Inflammatory macrophage treated with lipopolysaccharide for 1 hour (primary cell): ENCODE measurements at places on chromosomes 3 and 15.

DNA sequence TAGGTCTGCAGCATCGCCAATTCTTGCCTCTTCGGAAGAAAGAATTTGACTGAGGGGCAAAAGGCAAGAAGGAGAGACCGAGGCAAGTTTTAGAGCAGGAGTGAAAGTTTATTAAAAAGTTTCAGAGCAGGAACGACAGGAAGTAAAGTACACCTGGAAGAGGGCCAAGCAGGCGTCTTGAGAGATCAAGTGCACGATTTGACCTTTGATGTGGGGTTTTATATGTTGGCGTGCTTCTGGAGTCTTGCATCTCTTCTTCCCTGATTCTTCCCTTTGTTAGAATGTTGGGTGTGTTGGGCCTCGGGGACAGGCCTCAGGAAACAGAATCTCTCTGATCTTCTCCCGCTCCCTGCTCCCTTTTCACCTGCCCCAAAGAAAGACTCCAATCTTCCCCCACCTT, 40.6 kb upstream of the FLNB start:
- DNase-seq, result no peak

- no peak for DNase-seq
Observed at GRCh38 chr3:37094636-37095035, 79.7 kb downstream of the LRRFIP2 start.

GRCh38 chr3:20043396-20043795, 3.1 kb downstream of the KAT2B start:
- peak; percentile 66 for DNase-seq

- DNase-seq, result no peak
Observed at GRCh38 chr3:128579927-128580326, 70.7 kb downstream of the RPN1 start.

GRCh38 chr15:42710662-42711061, 26.3 kb downstream of the CDAN1 start:
- DNase-seq, result no peak

DNA sequence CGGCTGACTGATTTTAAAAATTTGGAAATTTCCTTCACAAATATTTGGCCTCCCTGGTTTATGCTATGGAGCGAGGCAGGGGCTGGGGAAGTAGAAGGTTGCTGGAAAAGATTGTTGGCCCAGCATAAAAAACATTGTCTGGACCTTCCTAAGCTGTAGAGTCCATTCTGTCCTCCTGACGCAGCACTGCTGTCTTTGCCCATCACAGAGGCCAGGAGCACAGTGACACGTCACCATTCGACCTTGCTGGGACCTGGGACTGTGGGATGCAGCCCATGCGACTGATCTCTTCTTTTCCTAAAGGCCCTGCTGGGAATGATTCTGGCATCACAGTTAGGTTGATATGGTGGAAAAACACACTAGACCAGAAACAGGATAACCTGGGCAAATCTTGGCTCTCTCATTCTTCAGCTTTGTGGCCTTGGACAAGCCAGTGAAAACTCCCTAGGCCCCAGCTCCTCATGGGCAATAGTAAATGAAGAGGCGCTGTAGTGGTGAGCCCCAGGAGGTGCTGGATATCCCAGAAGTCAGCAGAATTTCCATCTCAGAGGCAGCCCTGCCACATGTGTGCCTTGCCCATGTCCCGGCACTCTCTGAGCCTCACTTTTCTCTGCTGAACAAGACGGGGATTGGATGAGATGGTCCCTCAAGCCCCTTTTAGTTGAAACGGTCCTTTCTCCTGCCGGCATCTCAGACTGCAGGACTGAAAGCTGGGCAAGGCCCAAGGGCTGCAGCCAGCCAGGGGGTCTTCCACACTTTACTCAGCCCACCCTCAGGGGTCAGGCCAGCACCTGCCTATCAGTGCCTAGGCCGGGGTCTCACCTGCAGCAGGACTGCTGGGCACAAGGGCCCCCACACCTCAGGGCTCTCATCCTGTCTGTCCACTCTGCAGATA, 69.6 kb downstream of the SENP2 start:
- DNase-seq, result no peak

GRCh38 chr3:127823426-127823857, 1.1 kb upstream of the MGLL start:
- no peak for DNase-seq

DNA sequence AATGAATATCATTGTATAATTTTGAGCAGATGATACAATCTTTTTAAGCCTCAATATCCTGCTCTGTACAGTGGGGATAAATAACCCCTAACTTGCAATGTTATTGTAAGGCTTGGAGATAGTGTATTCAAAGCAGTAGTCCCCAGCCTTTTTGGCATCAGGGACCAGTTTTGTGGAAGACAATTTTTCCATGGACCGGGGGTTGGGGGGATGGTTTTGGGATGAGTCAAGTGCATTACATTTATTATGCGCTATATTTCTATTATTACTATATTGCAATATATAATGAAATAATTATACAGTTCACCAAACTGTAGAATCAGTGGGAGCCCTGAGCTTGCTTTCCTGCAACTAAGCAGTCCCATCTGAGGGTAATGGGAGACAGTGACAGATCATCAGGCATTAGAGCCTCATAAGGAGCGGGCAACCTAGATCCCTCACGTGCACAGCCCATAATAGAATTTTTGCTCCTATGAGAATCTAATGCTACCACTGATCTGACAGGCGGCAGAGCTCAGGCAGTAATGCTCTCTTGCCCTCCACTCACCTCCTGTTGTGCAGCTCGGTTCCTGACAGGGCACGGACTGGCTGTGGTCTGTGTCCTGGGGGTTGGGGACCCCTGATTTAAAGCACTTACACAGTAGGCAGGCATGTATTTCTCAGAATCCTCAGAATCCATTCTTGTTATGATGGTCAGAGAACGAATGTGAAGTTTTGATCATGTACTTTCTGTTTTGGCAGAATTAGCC, 102.2 kb downstream of the PTPRG start:
- no peak for DNase-seq

- no peak for DNase-seq
Observed at GRCh38 chr3:156718622-156719306, 44.4 kb downstream of the TIPARP start.

GRCh38 chr3:15329046-15330005, 3.1 kb downstream of the SH3BP5 start:
- DNase-seq, result no peak

- DNase-seq, result peak; percentile 88
Observed at GRCh38 chr15:31216215-31216911, 110.3 kb upstream of the KLF13 start.

DNA sequence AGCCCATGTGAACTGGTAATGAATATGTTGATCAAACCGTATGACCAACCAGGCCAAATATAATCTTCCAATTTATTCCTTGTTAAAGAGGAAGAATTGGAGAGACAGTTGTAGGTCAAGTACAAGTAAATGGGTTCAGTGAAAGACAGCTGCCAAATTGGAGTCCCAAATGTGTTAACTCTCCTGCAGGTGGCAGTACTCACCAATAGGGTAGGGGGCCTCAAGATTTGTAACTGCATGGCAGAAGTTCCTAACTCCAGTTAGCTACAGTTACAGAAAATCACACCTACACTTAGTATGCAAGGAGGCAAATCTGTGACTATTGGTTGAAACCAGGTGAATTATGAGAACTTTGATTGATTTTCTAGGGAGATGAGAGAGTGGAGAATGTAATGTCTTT, 278.0 kb downstream of the ZBBX start:
- peak; percentile 30 for DNase-seq

DNA sequence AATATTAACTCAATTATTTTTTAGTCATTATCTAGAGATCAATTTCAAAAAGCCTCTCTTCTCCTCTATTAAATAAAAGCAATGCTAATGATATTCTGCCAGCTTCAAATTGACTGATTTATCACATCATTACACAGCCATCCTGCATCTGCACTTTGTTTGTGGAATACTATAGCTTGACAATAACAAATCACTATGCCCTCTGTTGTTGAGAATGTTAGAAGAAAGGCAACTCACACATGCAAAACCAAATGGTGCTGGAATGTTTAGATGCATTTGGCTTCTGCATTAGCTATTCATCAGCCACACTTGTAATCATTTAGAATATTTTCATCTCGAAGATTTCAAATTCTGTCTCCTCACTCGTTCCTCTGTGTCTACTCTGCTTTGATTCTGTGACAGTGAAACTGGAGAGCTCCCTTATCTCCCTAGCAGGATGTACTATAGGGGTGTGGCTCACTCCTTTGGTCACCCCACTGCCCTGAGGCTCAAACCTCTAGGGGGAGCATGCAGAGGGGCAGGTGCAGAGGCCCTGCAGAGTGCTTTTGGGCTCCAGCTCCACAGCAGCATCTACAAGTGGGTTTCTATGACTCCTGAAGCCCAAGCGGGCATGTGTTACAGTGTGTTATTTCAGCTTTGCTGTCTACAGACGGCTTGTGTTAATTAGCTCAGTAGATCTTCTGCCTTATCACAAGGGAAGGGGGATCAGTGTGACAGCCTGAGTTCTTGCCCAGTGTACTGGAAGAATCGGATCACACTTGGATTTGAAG, 454.1 kb upstream of the BCHE start:
- DNase-seq, result no peak
